ENCODE measurements at places on chromosomes 4 and X.

DNA sequence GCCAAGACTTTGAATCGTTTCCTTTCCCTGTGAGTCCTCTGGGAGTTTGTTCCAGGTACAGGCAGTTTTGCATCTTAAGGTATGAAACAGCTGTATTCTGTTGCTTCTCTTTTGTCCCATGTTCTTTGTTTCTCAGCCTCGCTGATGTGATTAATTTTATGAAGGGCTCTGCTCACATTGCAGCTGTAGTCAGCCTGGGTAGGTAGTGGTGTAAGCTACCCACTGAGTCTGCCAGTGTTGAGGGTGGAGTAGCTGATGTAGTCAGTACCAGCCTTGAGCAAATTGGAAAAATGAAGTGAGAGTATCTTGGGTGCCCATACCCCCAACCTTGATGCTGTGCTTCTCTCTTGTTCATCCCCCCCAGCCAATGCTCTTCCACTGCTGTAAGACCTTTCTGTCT is 139.6 kb upstream of the SMIM31 start:
- H3K27me3 ChIP-seq = no peaks in the 10 kb centered on the region
- no peaks in the 10 kb centered on the region for H3K36me3 ChIP-seq
- no peaks in the 10 kb centered on the region for H3K4me1 ChIP-seq
- no peak for DNase-seq
- no peak overlapping the region for H3K27ac ChIP-seq
- no peak overlapping the region for H3K4me3 ChIP-seq

DNA sequence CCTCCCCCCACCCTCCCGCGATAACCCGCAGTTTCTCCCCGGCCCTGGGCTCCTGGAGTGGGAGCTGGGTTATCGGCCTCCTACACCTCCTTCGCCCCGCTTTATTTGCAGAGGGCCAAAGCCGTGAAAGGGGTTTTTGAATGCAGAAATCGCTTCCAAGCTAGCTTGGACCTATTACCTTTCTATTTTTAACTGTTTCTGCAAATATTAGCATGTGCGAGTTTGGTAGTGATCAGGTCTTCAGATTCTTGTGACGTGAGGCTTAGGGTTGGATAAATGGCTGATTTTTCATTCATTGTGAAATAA is 1.3 kb downstream of the USP9X start:
- peak overlapping the region; percentile 100 for H3K27ac ChIP-seq
- H3K4me1 ChIP-seq = peaks cover 11% of the 10 kb centered on the region
- H3K27me3 ChIP-seq = no peaks in the 10 kb centered on the region
- no peak for DNase-seq

DNA sequence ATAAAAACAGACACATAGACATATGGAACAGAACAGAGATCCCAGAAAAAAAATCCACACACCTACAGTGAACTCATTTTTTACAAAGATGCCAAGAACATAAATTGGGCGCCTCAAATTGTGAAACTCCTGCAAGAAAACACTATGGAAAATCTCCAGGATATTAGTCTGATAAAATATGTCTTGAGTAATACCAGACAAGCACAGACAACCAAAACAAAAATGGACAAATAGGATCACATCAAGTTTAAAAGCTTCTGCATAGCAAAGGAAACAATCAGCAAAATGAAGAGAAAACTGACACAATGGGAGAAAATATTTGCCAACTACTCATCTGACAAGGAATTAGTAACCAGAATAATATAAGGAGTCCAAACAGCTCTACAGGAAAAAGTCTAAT is 337.3 kb upstream of the DIPK2B start:
- no peak for DNase-seq
- no peak overlapping the region for H3K27ac ChIP-seq
- peaks cover 3% of the 10 kb centered on the region for H3K36me3 ChIP-seq
- no peaks in the 10 kb centered on the region for H3K27me3 ChIP-seq
- H3K4me3 ChIP-seq = no peak overlapping the region

GRCh38 chr4:793941-794621 is 31.8 kb downstream of the CPLX1 start:
- no peak overlapping the region for H3K4me3 ChIP-seq
- no peaks in the 10 kb centered on the region for H3K36me3 ChIP-seq
- no peak overlapping the region for H3K27ac ChIP-seq
- peaks cover 32% of the 10 kb centered on the region for H3K4me1 ChIP-seq
- H3K27me3 ChIP-seq = peaks cover 47% of the 10 kb centered on the region

GRCh38 chrX:124030520-124030919 is 69.0 kb downstream of the STAG2 start:
- H3K36me3 ChIP-seq = no peaks in the 10 kb centered on the region
- H3K4me1 ChIP-seq = no peaks in the 10 kb centered on the region
- H3K4me3 ChIP-seq = no peak overlapping the region
- H3K27ac ChIP-seq = no peak overlapping the region
- H3K27me3 ChIP-seq = no peaks in the 10 kb centered on the region

- no peak overlapping the region for H3K27ac ChIP-seq
- no peaks in the 10 kb centered on the region for H3K36me3 ChIP-seq
- no peak for DNase-seq
- H3K27me3 ChIP-seq = peaks cover 11% of the 10 kb centered on the region
Measured at GRCh38 chrX:47743504-47743903, 84.5 kb upstream of the UXT start.

Measured in stimulated activated naive B cell treated with anti-CD40 and anti-IgM and Interleukin-4, amounts not matched to agents 10 μg/mL and 1 μg/mL and 100 μg/mL, for 72 hours (primary cell).